ENCODE measurements at places on chromosomes 6 and 20.

GRCh38 chr6:156154896-156155295 lies 622.3 kb upstream of the ARID1B start:
- DNase-seq: no peak

DNA sequence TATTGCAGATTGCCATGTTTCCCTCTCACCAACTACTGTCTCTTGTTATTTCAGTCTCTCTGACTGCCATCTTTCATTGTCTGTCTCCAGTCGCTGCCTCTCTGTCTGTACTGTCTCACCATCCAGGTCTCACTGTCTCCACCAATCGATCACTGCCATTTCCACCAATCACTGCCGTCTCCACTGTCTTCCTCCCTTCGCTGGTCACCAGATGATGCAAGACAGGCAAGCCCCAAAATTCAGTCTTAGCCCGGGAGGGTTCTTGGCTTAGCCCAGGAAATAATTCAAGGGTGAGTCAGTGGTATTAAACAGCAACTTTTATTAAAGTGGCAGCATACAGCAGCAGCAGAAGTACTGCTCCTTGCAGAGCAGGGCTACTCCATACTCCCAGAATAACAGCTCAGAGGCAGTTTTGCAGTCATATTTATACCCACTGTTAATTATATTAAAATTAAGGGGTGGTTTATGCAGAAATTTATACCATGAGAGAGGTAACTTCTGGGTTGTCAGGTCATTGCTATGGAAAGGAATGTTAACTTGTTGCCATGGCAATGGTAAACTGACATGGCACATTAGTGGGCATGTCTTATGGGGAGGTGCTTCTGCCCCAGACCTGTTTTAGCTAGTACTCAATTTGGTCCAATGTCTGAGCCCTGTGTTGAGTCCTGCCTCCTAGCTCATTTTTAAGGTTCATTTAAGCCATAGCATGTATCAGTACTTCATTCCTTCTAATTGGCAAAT lies 23.0 kb upstream of the ECHDC1 start:
- DNase-seq: no peak

GRCh38 chr20:51458751-51459439 lies 83.6 kb downstream of the NFATC2 start:
- no peak for DNase-seq

DNA sequence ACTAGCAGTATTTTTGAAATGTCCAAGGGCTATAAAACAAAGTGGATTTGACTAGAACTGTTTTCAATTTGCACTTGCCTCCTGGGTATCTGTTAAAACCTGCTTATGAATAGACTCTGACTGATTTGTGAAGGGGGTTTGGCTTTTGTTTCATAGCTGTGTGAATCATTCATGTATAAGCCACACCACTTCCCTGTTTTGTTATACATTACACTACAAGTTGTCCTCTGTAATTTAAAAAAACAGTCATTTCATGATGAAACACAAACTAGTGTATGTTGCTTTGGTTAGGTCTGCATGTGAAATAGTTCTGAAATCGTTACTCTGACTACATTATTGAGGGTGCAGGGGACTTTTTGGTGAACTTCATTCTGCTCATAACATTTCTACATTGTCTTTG lies 121.7 kb downstream of the NKAIN2 start:
- no peak for DNase-seq

DNA sequence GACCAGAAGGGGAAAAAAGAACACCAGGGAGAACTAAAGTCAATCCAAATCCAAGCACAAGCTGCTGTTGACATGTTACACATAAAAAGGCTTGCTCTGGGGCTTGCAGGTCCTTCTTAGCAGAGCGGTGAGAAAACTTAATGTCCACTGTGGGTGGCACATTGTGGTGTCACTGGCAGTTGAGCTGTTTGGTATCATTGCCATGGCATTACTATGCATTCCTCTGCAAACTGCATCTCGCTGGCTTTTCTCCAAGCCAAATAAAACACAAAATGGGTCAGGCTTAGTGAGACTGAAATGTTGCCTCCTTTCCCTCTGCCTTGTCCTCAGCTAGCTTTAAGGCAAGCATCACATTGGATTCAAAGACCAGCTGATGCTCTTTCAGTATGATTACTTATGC lies 40.9 kb downstream of the LY86 start:
- no peak for DNase-seq

GRCh38 chr6:11380969-11381744 lies 148.7 kb upstream of the NEDD9 start:
- no peak for DNase-seq

- no peak for DNase-seq
These were observed 104.0 kb downstream of the SASH1 start for GRCh38 chr6:148446681-148447080.

GRCh38 chr6:118865100-118865391 lies 28.9 kb upstream of the ASF1A start:
- no peak for DNase-seq

GRCh38 chr6:152068622-152069261 lies 261.3 kb downstream of the ESR1 start:
- DNase-seq: no peak

- no peak for DNase-seq
These were observed 17.7 kb downstream of the SYNJ2 start for GRCh38 chr6:157999168-158000051.

All from neuronal stem cell (in vitro differentiated cells).